HTR-8/SVneo (cell line): ENCODE measurements at places on chromosomes 5 and 9.

DNA sequence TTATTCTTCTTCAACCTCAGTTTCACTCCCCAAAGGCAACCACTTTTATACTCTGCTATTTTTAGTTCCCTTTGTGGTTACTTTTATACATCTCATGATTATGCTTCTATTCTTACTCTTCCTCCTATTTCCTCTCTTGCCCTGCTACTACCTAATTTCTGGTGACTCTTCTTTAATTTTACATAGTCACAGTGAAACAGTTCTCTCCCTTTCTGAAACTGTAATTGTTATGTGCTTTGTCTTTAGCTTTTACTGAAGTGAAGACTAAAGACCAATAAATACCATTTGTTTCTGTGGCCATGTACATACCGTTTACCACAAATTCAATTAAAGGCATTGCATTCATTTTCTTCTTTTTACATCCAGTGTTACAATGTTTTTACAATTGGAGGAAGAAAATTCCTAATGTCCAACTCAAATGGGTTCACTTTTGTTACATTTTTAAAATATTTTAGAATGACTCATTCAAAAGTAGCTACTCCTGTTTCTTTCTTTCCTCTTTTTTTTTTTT, 410.6 kb downstream of the PSAT1 start:
- peak; percentile 10 for DNase-seq

- DNase-seq, result no peak
Measured at GRCh38 chr5:2008851-2009629, 126.3 kb upstream of the IRX4 start.

DNA sequence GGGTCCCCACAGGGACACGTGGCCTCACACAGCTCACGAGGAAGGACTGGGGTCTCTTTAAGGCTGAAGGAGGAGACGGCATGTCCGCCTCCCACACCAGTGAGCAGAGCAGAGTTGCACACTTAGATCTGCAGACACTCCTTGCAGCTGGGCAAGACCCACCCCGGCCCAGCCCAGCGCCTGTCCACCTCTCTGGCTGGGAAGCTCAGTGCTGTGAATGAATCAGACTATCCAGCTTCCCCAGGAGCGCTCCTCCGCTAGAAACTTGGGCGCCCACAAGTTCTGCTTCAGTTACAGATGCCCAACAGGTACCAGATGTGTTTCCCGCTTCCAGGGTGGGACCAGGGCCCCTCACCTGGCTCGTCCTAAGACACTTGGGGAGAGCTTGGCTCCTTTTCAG, 78.9 kb downstream of the NSUN2 start:
- DNase-seq, result no peak

DNA sequence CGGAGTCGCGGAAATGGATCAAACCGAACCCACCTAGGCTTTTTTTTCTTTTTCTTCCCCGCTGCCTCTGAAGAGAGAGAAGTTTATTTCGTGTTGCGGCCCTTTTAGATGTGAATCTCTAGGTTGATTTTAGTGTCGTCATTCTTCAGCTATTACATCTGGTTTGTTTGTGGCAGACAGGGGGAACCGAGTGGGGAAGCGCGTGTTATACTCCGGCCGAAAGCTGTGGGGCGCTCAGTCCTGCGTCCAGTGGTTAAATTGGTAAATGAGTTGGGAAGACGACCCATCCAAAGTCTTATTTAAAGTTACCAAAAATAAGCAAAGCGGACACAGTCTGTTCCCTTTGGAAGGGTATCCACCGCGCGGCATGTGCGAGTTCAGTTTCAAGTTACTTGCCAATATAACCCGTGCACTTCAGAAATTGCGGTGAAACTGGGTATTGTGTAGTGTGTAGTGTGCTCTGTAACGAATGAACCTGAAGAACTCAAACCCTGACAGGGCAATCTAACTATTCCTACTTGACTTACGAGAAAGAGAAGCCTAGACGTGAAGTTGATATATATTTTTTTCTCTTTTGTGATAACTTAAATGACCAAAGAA, 1.3 kb downstream of the MAN2A1 start:
- peak; percentile 59 for DNase-seq

DNA sequence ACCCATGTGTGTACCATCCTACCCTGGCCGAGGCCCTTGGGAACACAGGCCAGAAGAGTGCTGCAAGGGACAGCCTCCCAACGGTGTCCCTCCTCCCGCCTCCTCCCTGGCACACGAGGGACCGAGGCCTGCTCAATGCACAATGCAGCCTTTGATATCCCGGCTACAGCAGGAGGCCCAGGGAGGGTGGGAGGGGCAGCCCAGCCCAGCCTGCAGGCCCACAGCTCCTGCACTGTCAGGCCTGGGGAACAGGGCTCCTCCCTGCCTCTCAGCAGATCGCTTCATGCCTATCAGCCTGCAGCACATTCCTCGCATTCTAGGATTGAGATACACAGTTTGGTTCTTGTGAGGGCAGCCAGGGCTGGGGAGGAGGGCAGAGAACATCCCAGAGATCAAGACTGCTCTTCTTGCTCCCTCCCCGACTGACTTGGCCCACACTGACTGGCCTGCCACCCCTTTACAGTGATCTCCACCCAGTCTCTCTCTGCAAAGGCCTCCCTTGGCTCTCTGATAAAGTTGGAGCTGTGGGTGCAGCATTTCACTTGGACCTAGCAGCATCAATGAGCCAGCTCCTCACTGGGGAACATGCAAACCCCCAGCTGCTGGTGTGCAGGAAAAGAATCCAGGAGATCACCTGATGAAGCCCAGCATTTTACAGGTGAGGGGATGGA, at the start of gene SH3TC2:
TSS of gene SH3TC2 (minus strand) at position 46 of the 671 bp plus-strand sequence. CDS start at position 6, 40 bp downstream.
- DNase-seq, result peak; percentile 60

DNA sequence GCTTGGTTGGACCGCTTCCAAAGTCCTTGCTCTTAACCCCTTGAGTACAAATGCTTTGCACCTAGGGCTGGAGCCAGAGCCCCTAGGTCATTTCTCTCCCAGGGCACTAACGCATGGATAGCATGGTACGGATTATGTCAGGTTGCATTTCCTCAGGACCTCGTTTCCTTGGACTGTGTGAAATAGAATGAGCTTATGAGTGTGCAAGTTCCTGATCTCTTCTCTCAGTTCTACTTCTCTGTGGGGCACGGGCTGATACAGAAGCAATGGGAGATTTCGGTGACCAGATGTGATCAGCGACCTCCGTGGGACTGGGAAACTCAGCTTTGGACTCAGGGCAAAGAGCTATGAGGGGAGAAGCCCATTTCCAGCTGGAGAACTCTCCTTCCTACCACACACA, 14.2 kb downstream of the SPARC start:
- no peak for DNase-seq

DNA sequence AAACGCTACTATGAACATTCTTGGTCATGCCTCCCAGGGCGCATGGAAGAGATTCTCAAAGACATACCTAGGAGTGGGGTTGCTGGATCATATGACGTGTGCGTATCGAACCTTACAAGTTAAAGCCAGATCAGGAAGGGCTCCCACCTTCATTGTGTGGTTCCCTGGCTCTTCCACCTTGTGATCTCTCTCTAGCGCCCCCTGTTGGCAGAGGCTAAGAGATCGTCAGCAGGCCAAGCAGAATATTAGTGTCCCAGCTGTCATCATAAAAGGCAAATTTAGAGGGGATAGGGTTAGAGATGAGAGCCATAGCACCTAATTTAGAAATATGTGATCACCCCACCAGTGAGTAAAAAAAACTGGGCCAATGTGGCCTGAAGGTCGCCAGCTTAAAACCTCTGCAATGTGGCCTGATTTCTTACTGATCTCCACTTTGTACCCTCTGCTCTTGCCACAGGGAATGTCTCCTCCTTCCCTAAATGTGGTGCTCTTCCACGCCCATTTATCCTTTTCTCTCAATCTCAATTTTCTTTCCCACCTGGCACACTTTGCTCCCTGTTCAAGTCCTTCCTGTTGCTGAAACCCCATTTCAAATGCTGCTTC, 91.7 kb upstream of the SHB start:
- DNase-seq, result peak; percentile 27

GRCh38 chr9:123278361-123278760, 10.0 kb upstream of the STRBP start:
- no peak for DNase-seq

DNA sequence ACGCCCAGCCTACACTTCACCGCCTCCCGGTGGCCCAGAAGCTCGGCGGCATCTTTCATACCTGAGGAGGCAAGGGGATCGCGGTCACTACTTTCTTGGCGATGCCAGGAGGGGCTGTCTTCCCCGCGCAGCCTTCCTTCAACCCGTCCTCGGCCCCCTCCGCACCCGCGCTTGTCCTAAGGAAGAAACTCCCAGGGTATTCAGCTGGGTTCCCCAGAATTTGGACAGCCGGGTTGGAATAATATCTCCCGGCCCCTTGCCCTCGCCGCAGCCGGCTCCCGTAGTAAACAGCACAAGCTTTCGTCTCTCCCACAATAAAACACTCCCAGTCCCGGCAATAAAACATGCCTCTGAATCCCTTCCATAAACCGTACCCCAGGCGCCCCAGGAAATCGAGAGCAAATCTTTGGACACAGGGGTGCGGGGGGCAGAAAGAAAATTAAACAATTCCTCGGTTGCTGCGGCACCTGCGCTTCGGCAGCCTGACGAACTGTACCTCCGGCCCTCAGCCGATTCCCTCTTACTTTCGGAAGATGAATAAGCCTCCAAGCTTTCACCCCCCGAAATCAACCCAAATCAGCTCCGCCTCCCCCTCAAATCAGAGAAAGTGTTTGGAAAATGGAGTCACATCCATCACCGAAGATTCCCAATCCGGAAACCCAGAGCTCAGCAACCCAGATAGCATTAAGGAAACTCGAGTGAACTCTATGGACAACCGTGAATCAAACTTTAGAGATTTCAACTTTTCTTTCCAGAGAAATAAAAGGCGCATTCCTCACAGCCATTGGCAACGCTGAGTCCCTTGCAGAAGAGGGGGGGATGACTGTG, 1.1 kb downstream of the OTP start:
- no peak for DNase-seq

- DNase-seq, result no peak
Measured at GRCh38 chr5:125151150-125151900, 404.9 kb upstream of the ZNF608 start.

- DNase-seq, result no peak
Measured at GRCh38 chr5:163789870-163790269, 284.5 kb downstream of the MAT2B start.

GRCh38 chr9:131700765-131701435, 39.0 kb downstream of the RAPGEF1 start:
- no peak for DNase-seq

- no peak for DNase-seq
Measured at GRCh38 chr5:983238-983524, 25.4 kb upstream of the NKD2 start.

DNA sequence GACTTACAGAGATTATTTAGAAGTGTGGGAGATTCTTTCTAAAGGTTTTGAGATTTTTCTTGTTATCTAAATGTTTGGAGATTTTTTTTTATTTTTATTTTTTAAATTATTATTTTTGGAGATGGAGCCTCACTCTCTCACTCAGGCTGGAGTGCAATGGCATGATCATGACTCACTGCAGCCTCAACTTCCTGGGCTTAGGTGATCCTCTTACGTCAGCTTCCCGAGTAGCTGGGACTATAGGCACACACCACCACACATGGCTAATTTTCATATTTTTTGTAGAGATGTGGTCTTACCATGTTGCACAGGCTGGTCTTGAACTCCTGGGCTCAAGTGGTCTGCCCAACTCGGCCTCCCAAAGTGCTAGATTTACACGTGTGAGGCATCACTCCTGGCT, 694.5 kb downstream of the TLE1 start:
- DNase-seq, result no peak

DNA sequence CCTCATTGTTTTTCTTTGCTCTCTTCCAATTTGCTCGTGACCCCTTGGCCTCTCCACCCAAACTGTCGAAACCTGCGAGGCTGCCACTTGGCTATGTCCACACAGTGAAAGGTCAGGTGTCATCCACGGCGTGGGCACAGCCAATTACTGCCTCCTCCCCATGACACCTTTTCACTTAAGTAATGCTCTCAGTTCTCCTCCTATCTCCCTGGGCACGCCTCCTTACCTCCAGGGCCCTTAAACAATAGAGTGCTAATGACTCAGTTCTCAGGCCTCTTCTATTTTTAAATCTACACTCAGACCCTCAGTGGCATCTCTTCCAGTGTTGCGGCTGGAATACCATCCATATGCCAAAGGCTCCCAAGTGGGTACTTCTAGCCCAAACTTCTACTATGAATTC, 256.8 kb downstream of the ROR2 start:
- DNase-seq, result no peak

GRCh38 chr5:84131372-84131771, 253.3 kb downstream of the EDIL3 start:
- DNase-seq, result no peak

DNA sequence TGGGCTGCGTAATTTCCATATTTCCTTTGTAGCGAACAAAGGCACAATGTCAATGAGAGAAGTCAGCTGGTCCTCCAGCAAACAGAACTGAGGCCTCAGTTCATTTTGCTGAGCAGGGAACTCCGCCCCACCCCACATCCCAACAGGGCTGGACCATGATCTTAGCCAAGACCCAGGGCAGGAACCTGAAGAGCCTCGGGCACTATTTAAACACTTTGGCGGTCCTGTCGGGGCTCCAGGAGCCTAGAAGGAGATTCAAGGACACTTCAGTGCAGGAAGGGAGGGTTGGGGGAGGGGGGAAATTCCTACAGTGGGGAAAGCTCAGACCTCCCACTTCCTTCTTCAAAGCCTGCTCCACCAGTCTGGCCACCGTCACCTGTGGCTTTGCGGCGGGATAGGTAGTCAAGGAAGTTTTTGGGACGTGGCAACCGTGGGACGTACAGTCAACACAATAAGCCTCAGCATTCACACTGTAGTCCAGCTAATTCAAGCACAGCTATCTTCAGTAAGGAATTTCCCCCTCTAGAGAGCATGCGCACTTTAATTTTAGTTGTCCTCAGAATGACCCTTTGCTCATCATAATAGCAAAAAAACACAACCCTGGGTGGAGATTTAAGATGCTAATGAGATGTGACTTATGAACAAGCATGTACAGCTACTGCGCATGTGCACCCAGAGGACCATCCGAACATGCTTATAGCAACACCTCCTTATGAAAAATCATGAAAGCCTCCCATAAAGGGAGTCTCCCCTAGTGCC, 30.9 kb downstream of the S1PR3 start:
- DNase-seq, result no peak

DNA sequence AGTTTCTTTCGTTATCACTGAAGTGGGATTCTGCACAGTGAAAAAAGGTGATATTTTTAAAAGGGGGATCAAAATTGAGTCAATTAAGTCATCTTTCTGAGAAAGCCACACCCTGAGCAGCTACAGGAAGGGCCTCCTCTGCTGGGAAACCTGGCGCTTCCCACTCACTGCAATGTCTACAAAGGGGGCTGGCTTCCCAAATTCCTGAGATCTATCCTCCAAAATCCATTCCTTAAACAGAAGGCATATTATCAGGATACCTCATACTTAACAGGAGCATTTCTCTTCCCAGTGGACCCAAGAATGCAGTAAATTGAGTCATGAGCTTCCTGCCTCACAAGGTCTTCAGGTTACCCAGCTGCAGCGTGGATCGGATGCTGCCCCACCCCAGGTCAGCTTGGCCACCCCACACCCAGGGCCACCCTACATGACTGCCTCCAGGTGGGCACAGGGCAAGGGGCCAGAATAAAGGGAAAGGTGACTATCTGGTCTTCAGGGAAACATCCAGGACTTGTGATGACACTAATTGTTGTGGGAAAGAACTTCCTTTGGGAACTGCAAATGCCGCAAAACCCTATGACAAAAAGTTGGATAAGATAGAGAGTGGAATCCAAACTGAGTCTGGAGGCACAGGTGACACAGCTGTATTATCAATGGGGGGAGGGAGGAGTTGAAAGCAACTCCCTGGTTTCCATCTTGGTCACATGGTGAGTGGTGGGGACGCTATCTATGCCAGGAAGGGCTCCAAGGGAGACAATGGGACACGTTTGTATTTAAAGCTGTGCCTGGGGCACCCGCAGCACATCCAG, 42.3 kb downstream of the ROR2 start:
- DNase-seq, result no peak

- DNase-seq, result peak; percentile 47
Measured at GRCh38 chr5:9015260-9015936, 530.5 kb downstream of the SEMA5A start.
